MM.1S (cell line): ENCODE measurements at places on chromosomes 6 and 20.

DNA sequence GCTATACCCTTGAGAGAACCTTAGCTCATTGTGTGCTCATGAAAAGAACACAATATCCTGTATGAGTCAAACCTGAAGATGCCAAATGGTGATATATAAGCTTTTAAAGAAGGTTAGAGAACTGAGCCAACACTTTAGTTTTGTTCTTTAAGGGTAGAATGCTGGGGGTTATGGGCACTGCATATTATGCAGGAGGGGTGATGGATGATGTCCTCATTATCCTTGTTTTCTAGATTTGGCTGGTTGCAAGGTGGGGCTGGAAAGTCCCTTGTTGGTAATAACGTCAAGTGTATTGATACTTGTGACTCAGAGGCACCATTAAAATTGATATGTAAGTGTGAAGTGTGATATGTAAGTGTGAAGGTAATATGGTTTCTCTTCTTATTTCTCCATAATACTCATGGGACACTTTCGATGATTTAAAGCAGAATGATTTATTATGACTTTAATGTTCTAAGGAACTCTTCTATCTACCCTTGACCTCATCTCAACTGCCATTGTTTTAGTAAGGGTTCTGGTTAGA is 113.7 kb upstream of the DTNBP1 start:
- no peak for DNase-seq

DNA sequence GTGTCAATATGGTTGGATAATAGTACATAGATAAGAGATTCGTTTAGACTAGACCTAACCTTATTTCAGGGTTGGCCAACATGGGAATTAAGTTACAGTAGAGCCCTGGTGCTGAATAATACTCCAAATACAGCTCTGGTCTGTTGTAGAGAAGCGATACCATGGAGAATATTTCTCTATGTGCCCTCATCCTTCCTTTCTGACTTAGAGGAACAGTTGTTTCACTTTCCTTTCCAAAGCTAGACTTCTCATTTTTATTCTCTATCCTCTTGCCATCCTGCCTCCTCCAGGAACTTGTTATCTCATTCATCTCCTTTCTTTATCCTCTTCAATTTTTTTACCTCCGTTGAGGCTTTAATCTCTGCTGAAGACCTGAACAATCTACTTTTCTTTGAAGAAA is 68.9 kb downstream of the EDN1 start:
- peak; percentile 7 for DNase-seq

DNA sequence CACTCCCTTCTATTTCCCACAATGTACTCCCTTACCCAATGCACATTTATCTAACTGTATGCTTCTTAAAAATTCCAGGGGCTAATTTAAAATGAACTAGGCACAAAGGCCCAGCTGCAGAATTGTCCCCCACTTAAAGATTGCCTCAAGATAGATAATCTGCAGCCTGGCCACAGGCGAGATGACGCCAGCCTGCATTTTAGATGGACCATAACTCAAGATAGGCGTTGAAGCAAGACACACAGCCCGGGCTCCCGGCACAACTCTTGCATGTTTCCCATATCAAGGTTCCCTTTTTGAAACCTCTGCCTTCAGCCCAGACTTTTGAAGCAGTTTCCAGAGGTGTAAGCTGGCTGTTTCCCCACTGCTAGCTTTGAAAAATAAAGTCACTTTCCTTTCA is 3.2 kb upstream of the REPS1 start:
- no peak for DNase-seq

GRCh38 chr6:36757943-36758508 is 60.4 kb downstream of the RAB44 start:
- DNase-seq: no peak

- no peak for DNase-seq
Measured at GRCh38 chr20:23477223-23477622, 13.7 kb upstream of the CST8 start.

DNA sequence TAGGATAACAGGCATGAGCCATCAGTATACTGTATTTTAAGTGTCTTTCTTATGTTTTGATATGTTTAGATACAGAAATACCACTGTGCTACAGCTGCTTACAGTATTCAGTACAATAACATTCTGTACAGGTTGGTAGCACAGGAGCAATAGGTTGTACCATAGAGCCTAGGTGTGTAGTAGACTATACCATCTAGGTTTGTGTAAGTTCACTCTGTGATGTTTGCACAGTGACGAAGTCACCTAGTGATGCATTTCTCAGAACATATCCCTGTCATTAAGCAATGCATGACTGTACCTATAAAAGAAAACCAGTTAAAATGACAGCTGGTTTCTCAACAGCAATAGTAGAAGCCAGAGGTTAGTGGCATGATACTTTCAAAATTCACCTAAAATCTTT is 3.0 kb upstream of the ZBTB24 start:
- DNase-seq: no peak

- DNase-seq: no peak
Measured at GRCh38 chr6:45959534-45960145, 56.0 kb downstream of the CLIC5 start.

DNA sequence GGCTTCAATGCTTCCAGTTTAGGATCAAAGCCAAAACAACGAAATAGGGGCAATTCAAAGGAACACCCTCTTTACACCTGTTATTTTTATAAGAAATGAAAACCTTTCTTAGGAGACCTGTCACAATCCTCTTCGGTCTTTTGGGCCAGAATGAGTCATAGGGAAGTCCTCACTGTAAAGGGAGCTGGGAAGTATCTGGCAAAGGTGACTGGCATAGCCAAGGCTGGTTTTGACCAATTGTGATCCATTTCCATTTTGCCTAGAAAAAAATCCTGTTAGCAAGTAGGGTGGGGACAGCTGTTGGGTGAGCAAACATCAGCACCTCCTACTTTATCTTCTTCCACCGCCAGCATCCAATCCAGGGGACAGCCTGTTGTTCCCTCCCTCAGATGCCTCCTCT is 343.2 kb upstream of the SULF2 start:
- DNase-seq: no peak

- no peak for DNase-seq
Measured at GRCh38 chr20:48451401-48451800, 376.4 kb downstream of the PREX1 start.

DNA sequence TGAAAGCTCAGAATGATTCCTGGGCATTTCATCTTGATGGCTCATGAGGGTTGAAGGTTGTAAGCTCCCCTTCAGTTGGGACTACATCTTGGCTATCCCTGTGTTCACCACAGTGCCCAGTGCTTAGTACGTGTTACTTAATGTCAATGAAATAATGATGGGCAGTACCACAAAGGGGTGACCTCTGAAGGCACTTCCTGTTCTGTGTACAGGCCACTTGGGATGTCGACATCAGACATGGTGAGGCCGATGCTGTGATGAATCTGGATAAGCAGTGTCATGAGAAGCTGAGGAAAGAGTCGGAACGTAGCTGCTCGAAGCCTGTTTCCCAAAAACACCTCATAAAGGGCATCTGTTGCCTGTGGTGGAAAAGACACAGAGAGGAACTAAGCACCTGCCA is 27.6 kb upstream of the RBL1 start:
- no peak for DNase-seq

DNA sequence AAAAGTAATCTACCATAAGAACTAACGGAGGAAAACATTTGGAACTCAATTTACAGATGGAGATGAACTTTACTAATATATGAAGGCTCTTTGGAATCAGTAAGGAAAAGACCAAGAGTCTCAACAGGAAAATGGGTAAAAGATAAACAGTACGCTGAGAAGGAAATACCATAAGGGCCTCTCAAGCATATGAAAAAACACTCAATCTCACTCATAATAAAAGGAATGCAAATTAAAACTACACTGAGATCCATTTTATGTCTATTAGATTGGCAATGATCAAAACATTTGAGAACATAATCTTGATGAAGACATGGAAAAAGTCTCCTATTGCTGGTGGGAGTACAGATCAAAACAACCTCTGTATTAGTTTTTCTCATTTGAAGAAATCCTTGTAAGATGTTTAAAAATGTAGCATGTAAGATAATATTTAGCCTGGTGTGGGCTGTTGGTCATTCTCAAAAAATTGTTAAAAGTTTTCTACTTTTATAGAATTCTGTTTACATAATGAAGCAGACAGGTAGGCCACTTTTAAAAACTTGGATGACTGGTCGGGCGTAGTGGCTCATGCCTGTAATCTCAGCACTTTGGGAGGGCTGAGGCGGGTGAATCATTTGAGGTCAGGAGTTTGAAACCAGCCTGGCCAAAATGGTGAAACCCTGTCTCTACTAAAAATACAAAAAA is 14.5 kb downstream of the REV3L start:
- no peak for DNase-seq

GRCh38 chr6:41976794-41977484 is 35.3 kb upstream of the CCND3 start:
- DNase-seq: no peak

- no peak for DNase-seq
Measured at GRCh38 chr20:59295531-59295930, 4.9 kb upstream of the EDN3 start.

- DNase-seq: peak; percentile 28
Measured at GRCh38 chr6:92864966-92865555, 554.3 kb downstream of the EPHA7 start.

- no peak for DNase-seq
Measured at GRCh38 chr6:119269266-119270103, 80.1 kb downstream of the MAN1A1 start.

DNA sequence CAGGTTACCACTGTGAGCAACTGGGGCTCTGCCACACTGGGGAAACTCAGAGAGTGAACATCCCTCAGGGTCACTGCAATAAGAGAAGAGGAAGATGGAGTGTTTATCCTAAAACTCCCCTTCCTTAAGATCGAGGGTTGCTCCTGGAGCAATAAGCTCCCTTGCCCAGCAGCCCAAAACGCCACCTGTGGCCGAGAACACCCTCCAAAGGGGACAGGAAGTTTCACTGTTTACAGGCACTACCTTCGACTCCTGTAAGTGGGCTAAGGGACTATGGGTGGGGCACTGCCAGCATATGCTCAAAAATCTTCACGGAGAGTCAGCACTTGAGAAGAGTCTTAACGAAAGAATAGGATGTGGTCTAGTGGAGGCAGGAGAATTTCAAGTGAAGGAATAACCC is 132.5 kb downstream of the FAXC start:
- no peak for DNase-seq

DNA sequence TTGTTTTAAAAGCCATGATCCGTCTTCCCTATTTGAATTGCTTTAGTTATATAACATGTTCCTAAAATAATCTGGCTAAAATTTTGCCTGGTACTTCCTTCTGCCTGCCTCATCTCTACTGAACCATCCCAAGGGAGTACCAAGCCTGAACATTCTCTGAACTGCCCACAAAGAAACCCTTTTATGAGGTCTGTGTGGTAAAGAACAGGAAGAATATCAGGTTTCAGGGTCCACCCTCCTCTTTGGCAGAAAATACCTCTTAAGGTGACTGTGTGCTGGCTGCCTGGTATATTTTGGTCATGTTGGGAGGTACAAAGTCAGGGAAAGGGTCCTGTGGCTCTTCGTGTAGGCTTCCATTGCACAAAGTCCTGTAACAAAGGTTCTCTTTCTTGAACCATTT is 574.1 kb upstream of the CHD6 start:
- DNase-seq: peak; percentile 66

GRCh38 chr6:154925130-154925529 is 70.0 kb upstream of the TIAM2 start:
- no peak for DNase-seq

DNA sequence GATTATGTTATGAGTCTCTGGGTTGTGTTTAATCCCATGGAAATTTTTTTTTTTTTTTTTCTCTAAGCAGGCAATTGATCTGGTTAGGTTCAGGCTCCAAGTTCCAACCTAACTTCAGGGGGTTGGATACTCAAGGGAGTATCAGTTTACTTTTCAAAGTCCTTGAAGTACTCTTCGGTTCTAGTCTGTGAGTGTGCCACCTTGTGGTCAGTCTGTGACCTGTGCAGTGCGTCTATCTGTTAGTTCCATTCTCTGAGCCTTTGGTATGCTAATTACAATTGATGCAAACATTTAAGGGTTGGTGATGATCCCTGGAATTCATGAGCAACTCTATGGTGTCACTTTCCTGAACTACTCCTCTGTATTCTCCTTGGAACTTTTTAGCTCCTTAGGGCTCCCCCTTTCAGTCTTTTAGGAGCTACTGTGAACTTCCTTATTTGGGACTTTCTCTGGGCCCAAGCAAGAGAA is 342.0 kb downstream of the SOX4 start:
- DNase-seq: no peak

DNA sequence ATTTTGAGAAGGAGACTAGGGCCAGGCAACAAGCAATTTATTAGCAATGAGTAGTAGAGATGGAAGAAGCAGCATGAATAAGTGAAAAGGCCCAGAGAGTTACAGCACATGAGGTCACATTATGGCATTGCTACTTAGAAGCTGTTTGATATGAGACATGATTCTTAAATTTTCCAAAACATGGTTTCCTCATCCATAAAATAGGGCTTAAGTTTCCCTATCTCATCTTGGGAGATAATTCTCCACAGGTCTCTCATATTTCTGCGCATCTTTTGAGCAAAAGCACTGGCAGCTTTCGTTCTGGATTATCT is 656.1 kb downstream of the EPHA7 start:
- DNase-seq: no peak

DNA sequence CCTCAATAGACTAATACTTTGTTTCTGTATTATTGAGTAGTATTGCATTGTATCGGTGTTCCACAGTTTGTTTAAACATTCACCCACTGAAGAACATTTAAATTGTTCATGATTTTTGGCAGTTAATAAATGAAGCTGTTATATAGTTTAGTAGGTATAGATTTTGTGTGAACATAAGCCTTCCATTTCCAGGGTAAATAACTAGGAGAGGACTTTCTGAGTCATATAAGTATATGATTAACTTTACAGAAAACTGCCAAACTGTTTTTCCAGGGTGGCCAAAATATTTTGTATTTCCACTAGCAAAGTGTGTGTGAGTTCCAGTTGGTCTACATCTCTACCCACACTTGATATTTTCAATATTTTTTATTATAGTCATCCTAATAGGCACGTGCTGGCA is 70.0 kb upstream of the MLIP start:
- DNase-seq: no peak

- DNase-seq: no peak
Measured at GRCh38 chr6:156175971-156176421, 601.2 kb upstream of the ARID1B start.

GRCh38 chr6:17015144-17015543 is 86.7 kb upstream of the STMND1 start:
- DNase-seq: peak; percentile 62

DNA sequence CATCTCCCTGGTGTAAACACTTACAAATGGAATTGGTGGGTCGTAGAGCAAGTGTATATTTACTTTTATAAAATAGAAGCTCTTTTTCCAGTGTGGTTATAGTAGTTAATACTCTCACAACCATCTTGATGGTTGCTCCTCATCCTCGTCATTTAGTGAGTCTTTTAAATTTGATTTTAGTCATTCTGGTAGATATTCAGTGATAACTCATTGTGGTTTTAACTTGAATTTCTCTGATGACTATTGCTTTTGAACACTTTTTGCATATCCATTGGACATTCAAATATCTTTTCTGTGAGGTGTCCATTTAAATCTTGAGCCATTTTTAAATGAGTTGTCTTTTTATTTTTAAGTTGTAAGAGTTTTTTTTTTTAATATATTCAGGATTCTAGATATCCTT is 189.2 kb upstream of the PHACTR1 start:
- no peak for DNase-seq
